Activated naive CD4-positive, alpha-beta T cell treated with anti-CD3 and anti-CD28 coated beads, Interleukin-2, amount 50 U/mL, for 72 hours (primary cell): ENCODE measurements at places on chromosomes 1 and 21.

GRCh38 chr1:184473176-184473966, 86.5 kb downstream of the C1orf21 start:
- no peak for DNase-seq

- no peak for DNase-seq
Observed at GRCh38 chr21:41593051-41593759, 85.2 kb upstream of the TMPRSS2 start.

DNA sequence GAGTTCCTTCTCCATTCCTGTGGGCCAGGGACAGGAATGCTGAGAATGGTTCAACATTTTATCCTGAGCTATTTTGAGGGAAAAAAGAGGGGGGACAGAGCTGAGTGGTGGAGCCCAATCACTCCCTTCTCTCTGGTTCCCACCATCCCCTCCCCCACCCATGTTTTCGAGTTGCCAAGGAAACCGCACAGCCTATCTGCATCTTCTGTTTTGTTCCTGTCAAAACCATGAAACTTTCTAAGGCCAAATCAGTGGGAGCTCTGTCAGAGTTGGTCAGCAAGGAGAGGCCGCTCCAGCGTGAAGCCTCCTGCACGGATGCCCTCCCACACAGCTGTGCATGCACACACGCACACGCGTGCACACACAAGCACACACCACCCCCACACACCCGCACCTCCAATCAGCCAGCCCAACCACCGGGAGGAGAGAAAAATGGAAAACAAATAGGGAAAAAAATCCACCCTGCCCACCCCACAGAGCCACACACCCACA, 54.5 kb upstream of the ATP2B4 start:
- DNase-seq, result no peak

DNA sequence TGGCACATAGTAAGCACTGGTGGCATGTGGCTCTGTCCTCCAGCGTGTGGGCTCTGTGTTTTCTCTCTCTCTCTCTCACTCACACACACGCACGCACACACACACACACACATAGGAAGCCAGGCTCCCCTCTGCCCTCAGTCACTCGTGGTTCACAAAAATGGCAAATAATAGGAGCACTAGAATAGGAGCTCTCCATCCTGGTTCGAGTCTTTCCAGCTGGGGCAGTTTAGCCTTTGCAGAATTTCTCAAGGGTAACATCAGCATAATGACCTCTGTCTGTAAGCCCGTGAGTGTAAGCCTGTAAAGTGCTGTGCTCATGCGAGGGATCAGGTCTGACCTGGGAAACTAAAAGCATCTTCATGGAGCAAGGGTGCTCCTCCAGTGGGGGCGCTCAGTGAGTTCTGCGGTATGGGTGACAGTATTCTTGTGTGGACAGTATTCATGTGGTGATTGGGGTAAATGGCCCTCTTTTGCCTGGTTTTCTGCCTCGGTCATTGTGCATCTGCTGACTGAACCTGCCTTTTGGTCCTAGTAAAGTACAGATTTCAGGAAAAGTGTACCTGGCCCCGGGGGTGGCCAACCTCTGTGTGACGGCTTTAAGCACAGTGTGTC, 842 bp upstream of the ZC3H12A start:
- DNase-seq, result no peak

DNA sequence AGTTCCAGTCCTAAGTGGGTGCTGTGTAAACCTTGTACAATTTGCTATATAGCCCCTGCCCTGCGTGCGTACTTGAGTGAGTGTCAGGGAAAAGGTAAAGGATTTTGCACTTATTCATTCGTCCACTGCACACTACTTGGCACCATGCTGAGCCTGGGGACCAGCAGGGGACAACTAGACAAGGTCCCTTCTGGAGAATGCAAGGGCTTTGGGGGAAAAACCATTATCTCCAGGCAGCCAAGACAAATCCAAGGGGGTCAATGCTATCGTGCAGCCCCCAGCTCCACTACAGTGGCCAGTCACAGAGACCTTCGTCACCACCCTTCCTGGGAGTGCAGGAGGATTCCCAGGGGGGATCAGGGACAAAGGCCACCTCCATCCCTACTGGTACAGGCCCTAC, 39.7 kb downstream of the MATN1 start:
- DNase-seq, result no peak

GRCh38 chr1:228323401-228323800, 83.2 kb downstream of the TRIM11 start:
- no peak for DNase-seq

DNA sequence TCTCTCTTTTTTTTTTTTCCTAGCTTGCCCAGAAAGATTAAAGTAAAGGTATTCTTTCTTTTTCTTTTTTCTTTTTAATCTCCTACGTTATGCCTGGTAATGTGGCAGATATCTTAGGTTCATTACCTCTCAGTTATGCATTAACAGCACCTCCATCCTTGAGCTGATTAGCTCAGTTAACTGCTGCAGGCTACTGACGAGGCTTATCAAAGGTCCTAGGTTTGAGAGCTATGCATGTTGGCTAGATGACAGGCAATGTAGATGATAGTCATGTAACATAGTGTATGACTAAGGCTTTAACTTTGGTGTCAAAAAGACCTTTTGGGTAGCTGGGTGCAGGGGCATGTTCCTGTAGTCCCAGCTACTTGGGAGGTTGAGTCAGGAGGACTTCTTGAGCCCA, 53.7 kb upstream of the CACYBP start:
- DNase-seq, result no peak

GRCh38 chr1:246160905-246161304, 346.2 kb downstream of the SMYD3 start:
- no peak for DNase-seq

DNA sequence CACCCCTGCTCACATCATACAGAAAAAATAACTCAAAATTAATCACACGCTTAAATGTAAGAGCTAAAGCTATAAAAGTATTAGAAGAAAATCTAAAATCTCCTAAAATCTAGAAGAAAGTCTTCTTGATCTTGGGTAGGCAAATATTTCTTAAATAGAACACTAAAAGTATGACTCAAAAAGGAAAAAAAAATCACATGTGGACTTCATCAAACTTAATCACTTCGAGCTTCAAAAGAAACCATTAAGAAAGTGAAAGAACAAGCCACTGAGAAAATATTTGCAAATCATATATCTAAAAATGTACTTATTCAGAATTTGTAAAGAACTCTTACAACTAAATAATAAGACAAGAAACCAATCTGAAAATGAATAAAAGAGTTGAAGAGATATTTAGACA, 32.7 kb downstream of the LRRC52 start:
- DNase-seq, result no peak

GRCh38 chr1:75727571-75727970, 3.1 kb downstream of the ACADM start:
- no peak for DNase-seq

DNA sequence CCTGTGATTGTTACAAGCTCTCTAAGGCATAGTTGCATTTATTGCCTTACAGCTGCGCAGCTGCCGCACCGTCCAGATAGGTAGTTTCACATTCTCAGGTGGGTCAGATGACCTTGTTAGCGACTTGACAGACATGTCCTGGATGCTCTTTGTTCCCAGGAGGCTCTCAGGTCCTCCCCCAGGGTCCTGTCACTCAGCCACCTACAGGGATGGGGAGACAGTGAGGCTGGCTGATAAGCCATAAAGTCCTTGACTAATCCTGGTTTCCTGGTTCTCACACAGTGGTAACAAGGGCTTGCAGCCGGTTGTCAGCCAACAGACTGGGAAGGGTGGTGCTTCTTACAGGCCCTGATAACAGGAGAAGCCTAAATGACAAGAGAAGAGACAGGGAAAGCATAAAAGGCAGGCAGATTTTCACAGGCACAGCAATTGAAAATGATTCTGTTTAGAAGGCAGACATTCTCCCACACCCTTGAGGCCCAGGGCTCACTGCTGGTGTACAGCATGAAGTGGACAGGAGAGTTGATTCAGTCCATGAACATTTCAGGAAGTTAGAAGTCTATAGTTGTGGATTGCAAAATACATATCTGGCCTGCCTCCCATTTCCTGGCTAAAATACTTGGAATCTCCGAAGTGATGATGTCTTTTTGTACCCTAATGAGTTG, 2.9 kb downstream of the ARF1 start:
- no peak for DNase-seq

DNA sequence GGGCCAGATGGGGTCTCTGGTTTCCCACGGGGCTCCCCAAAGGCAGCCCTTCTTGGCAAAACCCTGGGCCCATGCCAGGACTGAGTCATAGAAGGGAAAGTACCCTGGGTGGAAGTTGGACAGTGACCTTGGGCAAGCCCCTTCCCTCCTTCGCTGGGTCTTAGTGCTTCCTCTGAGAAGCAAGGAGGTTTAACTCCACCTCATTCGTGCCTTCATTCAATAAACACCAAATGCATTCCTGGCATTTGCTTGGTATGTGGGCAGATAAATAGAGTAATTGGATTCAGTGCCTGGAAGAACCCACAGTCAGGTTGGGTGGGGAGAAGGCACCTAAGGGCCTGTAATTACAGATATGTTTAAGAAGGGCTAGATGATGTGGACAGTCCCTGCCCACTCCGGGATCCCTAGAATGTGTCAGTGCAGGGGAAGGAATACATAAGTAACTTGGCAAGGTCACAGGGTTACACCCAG, 36.3 kb upstream of the CITED4 start:
- DNase-seq, result no peak

GRCh38 chr1:225498549-225499136, 70.8 kb upstream of the LBR start:
- DNase-seq, result no peak

DNA sequence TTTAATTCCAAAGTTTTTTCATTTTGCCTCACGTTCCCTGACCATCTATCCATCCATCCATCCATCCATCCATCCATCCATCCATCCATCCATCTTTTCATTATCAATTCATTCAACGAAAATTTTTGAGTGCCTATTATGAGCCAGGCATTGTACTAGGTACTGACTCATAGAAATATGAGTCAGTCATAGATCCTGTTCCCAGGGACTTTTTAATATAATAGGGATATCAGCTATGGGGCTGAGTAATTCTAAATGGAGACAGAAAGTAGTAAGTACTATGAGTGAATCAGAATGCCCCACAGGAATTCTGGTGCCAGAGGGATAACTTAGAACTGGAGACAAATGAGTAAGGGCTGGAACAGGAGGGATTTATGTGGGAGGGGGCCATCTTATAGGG, 49.8 kb upstream of the GNG12 start:
- no peak for DNase-seq

GRCh38 chr1:20723537-20724363, 5.9 kb upstream of the KIF17 start:
- DNase-seq, result no peak

DNA sequence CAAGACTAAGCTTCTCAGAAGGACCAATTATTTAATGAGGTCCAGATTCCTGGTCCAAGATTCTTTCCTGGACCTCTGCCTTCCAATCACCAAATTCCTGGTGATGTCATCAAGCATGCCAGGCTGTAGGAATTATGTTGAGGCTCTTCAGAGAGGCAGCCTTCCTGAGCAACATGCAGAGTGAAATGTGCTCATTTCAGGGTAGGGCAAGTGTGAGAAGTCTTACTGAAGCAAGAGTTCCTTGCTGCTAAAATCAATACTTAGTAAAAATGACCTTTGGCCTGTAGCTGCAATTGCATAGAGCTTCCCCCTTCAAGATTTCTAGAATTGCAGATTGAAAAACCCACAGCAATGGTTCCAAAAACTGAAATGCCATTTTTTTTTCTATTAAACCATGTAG, 31.7 kb upstream of the BCAR3 start:
- DNase-seq, result no peak

DNA sequence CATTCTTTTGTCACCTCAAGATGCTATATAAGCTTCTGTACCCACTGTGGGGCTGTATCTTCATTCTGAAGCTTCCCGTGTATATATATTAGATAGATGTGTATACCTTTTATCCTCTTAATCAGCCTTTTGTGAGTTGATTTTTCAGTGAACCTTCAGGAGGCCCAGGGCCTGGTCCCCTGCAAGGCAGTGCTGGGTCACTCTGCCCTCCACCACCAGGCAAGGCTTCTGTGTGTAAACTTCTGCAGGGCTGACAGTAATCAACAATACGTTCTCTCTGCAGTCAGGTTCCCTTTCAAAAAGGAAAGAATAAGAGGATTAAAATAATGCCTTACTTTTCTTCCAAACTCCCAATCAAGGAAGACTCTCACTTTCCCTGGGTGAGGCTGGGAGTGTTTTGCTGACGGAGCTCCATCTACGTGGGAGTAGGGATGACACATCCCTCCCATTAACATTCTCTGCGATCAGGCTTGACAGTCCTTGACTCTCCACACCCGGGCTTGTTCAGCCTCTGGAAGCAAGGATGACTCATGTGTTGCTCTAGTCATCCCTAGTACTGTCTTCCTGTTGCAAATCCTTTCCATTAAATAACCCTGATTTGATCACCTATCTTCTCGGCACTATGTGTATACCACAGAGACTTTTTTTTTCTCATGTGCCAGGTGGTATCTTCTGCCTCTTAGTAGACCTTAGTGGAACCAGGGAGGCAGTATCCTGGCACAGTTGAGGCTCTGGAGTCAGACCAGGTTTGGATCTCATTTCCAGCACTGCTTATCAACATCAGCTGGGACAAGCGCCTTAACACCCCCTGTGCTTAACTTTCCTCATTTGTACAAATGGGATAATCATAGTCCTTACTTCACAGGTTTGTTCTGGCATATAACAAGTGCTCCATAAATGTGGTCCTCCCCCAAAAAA, 70.3 kb upstream of the KCNK1 start:
- no peak for DNase-seq

DNA sequence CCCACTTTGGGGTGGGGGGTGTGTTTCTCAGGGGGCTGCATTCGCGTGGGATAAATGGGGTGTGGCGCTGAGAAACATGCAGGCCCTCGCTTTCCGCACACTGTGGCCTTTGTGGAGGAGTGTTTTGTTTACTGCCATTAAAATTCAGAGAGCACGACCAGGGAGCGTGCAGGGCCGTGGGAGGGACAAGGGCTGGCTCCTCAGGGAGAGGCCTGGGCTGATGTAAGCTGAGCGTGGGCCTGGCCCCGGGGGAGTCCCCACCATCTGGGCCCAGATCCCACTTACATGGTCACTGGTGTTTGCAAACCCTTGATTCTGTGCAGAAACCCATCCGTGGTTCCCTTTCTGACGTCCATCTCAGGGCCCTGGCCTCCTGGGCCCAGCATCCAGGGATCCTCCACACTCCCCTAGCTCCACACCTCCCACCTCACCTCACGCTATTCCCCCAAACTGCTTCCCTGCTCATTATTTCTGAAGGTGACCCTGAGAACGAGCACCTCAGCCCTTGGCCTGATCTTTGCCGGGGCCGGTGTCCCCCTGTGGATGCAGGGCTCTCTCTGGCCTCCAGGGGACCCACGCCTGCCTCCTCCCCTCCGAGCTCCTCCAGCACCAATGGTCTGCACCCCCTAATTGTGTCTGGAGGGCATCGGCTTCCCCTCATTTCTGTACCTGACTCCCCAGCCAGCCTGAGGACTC, 92.5 kb upstream of the SIM2 start:
- no peak for DNase-seq

DNA sequence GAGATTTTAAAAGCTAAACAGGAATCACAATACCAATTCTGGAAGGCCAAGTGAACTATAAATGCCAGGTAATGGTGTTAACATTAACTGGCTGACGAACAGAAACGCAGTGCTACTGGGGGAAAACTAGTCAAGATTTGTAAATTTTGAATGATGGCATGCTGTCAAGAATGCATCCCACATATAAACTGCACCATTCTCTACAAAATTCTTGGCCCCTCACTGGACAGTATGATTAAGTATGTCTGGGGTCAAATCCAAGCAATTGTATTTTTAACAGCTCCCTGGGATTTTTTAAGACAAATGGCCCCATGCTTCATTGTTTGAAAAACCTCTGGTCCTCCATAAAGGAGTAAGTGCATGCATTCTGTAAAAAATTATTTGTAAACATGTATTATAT, 73.2 kb upstream of the COA6 start:
- no peak for DNase-seq
